Uterus (tissue), 4 donors: ENCODE measurements at places on chromosomes 7 and 10. TPM values are rescaled to one million over a fixed set of nuclear protein-coding genes. Genes with fewer than 3 reads are reported as not detected.

DNA sequence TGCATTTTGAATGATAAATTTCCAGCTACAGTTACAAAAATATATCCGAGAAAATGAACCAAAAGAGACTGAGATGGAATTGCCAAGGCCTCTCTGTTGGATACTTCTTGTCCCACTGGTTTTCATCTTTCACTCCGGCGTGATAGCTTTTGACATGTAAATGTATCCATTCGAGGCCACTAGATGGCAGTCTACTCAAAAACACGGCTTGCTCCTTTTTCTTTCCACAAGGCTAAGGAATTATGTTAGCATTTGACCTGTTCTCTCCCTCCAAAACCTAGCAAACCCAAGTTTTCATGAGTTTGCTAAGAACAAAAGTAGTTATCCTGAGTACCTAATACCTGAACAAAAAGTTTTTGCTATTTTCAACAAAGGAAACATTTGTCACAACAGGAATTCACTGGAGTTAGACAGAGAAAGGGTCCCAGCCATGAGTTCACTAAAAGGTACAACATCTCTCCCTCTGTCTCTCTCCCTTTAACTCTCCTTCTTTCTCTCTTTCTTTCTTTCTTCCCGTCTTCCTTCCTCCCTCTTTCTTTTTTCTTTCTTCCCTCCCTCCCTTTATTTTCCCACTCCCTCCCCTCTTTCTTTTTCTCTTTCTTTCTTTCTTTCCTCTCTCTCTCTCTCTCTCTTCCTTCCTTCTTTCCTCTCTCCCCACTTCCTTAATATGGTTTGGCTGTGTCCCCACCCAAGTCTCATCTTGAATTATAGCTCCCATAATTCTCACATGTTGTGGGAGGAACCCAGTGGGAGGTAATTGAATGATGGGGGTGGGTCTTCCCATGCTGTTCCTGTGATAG is 207.9 kb upstream of the MYO3A start:
- H3K27me3 ChIP-seq: no peaks in the 10 kb centered on the region
- H3K4me1 ChIP-seq: no peaks in the 10 kb centered on the region
- no peak overlapping the region for H3K4me3 ChIP-seq

GRCh38 chr7:106729720-106730385 is 68.9 kb upstream of the CCDC71L start:
- no peaks in the 10 kb centered on the region for H3K36me3 ChIP-seq
- no peak overlapping the region for H3K4me3 ChIP-seq
- no peaks in the 10 kb centered on the region for H3K27me3 ChIP-seq
- DNase-seq: no peak

GRCh38 chr10:1199345-1199673 is 143.1 kb downstream of the WDR37 start:
- H3K27me3 ChIP-seq: no peaks in the 10 kb centered on the region
- no peak overlapping the region for H3K4me3 ChIP-seq
- H3K27ac ChIP-seq: no peak overlapping the region
- H3K4me1 ChIP-seq: no peaks in the 10 kb centered on the region

- no peak overlapping the region for H3K4me3 ChIP-seq
- DNase-seq: no peak
- H3K27ac ChIP-seq: no peak overlapping the region
- no peaks in the 10 kb centered on the region for H3K27me3 ChIP-seq
Measured at GRCh38 chr10:62511238-62511637, 137.1 kb downstream of the ZNF365 start.

EEPD1 gene
- 10.1 TPM for total RNA-seq

DNA sequence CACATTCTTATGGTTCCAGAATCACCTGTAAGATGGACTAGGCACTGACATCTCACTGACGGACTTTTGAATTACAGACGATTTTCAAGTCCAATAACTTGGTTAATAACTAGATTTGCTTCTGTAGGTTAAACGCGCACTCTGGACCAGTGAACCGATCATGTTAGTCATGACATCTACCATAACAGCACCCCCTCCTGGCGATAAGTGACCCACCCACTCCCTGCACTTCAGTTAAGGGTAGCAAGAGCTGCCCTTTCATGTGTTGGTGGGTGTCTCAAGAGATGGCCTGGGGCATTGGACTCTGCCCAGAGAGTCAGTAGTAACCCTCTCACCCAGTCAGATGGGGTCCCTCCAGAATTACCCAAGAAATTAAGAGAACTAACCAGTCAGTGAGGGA is 12.9 kb downstream of the GRM8 start:
- H3K36me3 ChIP-seq: no peaks in the 10 kb centered on the region
- no peak for DNase-seq
- H3K27me3 ChIP-seq: no peaks in the 10 kb centered on the region
- H3K4me3 ChIP-seq: no peak overlapping the region
- no peak overlapping the region for H3K27ac ChIP-seq

- DNase-seq: no peak
- no peak overlapping the region for H3K4me3 ChIP-seq
- no peak overlapping the region for H3K27ac ChIP-seq
- no peaks in the 10 kb centered on the region for H3K27me3 ChIP-seq
Measured at GRCh38 chr7:33578166-33578565, 327.2 kb upstream of the BMPER start.

DNA sequence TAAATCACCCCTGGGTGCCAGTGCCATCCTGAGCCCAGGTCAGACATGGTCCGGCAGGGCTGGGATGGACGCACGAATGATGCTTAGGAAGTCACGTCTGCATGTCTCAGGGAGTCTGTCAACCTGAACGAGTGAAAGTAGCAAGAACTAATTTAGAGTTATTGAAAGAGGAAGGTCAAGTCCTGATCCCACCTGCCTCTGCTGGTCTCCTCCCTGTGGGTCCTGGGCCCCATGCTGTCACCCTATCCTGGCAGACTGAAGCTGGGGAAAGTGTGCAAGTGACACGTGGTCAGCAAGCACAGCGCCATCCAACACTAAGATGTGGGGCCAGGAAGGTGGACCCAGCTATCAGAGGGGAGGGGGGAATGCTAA is 26.1 kb upstream of the GRID1 start:
- H3K27ac ChIP-seq: no peak overlapping the region
- no peaks in the 10 kb centered on the region for H3K4me1 ChIP-seq
- H3K36me3 ChIP-seq: no peaks in the 10 kb centered on the region
- H3K27me3 ChIP-seq: peaks cover 9% of the 10 kb centered on the region
- no peak overlapping the region for H3K4me3 ChIP-seq

AS3MT gene
- total RNA-seq: 15.3 TPM

- H3K27ac ChIP-seq: no peak overlapping the region
- H3K4me1 ChIP-seq: no peaks in the 10 kb centered on the region
- H3K4me3 ChIP-seq: no peak overlapping the region
Measured at GRCh38 chr7:111872450-111873325, 310.4 kb upstream of the IMMP2L start.

- H3K27ac ChIP-seq: no peak overlapping the region
- H3K4me1 ChIP-seq: no peaks in the 10 kb centered on the region
- H3K4me3 ChIP-seq: no peak overlapping the region
- DNase-seq: no peak
Measured at GRCh38 chr10:101767966-101768790, 7.7 kb downstream of the FGF8 start.

SFTPA1 gene
- not detected for total RNA-seq

- H3K4me3 ChIP-seq: no peak overlapping the region
- no peaks in the 10 kb centered on the region for H3K27me3 ChIP-seq
- DNase-seq: no peak
- no peak overlapping the region for H3K27ac ChIP-seq
- no peaks in the 10 kb centered on the region for H3K36me3 ChIP-seq
- peaks cover 7% of the 10 kb centered on the region for H3K4me1 ChIP-seq
Measured at GRCh38 chr7:105304040-105304895, 84.5 kb downstream of the SRPK2 start.

DNA sequence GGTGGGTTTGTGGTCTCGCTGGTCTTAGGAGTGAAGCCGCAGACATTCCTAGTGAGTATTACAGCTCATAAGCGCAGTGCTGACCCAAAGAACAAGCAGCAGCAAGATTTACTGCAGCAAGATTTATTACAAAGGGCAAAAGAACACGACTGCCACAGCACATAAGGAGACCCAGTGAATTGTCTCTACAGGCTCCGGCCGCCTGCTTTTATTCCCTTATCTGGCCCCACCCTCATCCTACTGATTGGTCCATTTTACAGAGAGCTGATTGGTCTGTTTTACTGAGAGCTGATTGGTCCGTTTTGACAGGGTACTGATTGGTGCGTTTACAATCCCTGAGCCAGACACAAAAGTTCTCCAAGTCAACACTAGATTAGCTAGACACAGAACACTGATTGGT is 82.1 kb downstream of the VIPR2 start:
- no peak overlapping the region for H3K4me3 ChIP-seq
- H3K27me3 ChIP-seq: no peaks in the 10 kb centered on the region
- no peak for DNase-seq
- H3K36me3 ChIP-seq: no peaks in the 10 kb centered on the region
- H3K27ac ChIP-seq: no peak overlapping the region

CAV1 gene
- total RNA-seq: 183 TPM

DNA sequence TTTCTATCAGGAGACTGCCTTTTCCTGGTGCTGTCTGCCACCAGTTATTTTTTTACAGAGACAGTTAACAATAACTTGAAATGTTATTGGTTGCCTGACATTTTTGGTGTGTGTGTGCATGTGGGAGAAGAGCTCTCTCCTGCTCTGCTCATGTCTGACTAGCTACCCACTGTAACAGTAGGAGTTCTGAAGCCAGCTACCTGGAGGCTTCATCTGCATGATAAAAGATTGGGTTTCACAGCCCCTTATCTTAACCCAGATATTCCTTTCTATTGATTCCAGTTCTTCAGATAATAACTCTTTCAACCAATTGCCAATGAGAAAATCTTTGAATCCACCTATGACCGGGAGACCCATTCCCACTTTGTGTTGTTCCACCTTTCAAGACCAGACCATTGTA is 237.4 kb upstream of the PPP1R3A start:
- no peaks in the 10 kb centered on the region for H3K36me3 ChIP-seq
- H3K27ac ChIP-seq: no peak overlapping the region
- H3K27me3 ChIP-seq: no peaks in the 10 kb centered on the region
- H3K4me1 ChIP-seq: no peaks in the 10 kb centered on the region
- DNase-seq: no peak
- H3K4me3 ChIP-seq: no peak overlapping the region

ATRNL1 gene
- total RNA-seq: 193 TPM
